D341Med (cell line): ENCODE measurements at places on chromosomes 6 and 20.

GRCh38 chr20:41386502-41387427 lies 20.1 kb upstream of the EMILIN3 start:
- no peak for DNase-seq

DNA sequence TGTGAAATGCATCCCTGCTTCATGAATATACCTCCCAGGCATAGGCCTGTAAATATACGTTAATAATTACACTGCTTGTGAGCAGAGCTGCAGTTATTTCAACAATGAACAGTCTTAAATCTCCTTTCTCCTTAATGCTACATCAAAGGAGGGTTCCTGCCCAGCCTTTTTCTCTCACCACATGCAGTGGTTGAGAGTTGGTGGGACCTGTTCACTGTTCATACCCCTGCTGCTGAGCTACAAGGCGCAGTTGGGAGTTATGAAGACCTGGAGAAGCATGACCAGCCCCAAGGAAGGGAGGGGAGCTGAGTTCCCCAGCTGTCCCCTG lies 111.9 kb upstream of the FOXQ1 start:
- DNase-seq = no peak

GRCh38 chr6:43070028-43070632 lies 6.0 kb upstream of the PTK7 start:
- DNase-seq = peak; percentile 77

DNA sequence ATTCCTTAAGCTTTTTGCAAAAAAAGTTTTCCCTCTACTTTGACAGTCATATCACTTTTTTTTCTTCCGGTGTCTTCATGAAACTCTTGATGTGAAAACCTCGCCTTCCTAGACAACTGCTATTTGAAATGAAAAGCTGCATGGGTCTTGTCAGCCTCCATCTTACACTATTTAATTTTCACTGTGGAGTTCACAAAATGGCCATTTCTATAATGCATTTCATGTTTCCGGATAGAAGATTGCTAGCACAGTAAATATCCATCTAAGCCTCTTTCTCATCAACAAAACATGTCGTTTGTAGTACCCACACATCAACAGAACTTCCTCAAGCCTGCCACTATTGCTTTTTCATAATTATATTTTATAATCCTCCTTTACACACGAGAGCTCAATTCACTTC lies 204.9 kb upstream of the ID4 start:
- no peak for DNase-seq

- no peak for DNase-seq
These were observed 150.6 kb downstream of the QKI start for GRCh38 chr6:163565140-163565539.

GRCh38 chr6:9801249-9801754 lies 613.6 kb downstream of the TFAP2A start:
- DNase-seq = no peak
